Glutamatergic neuron (in vitro differentiated cells): ENCODE measurements at places on chromosomes 1 and 21. TPM values are rescaled to one million over a fixed set of nuclear protein-coding genes. Genes with fewer than 3 reads are reported as not detected.

DNA sequence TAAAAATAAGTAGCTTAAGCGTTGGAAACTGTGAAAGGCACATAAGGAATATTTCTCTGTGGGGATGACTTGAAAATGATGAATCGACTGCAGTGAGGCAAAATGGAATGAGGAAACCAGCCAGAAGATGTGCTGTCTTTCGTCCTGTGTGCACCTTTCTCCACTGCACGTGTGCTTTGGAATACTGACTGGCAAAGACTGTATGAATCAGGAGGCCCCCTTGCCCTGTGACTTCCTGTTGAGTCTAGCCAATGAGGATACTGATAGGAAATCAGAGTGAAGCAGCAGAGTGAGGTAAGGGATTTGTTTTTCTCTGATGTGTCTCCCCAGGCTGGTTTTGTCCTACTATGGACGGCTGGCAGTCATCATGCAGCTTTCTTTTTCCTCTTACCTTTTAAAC, 118.2 kb upstream of the ADGRL4 start:
- H3K27ac ChIP-seq, result no peak overlapping the region
- no peak overlapping the region for H3K4me3 ChIP-seq
- DNase-seq, result no peak
- no peaks in the 10 kb centered on the region for H3K27me3 ChIP-seq
- peaks cover 3% of the 10 kb centered on the region for H3K4me1 ChIP-seq

FCER1G gene
- 1.3 TPM for total RNA-seq

PLCH2 gene
- 61.4 TPM for total RNA-seq

GRCh38 chr1:225765982-225766674, 11.5 kb upstream of the SRP9 start:
- no peaks in the 10 kb centered on the region for H3K36me3 ChIP-seq
- no peak overlapping the region for H3K27ac ChIP-seq
- H3K4me3 ChIP-seq, result no peak overlapping the region
- DNase-seq, result no peak

BARHL2 gene
- total RNA-seq, result 0.27 TPM

DNA sequence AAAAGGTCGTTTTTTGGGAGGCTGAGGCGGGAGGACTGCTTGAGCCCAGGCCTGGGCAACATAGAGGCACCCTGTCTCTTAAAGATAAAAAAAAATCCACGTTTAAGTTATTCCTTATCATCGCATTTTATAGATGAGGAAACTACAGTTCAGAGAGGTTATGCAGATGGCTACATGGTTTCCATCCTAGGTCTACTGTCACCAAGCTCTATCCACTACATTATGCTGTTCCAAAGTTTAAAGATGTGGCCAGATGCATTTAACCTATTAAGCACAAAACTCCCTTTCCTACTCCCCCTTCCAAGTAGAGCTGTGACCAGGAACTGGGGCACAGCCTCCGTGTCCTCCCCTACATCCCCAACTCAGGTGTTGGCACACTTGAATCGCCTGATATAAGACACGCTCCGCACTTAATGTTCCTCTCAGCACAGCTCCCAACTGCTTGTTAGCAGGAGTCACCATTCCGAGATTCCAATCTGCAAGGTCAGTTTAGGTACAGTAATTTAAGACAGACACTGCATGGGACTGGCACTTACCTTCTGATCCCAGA, 1.3 kb downstream of the TAF5L start:
- peak overlapping the region; percentile 20 for H3K27ac ChIP-seq
- peaks cover 18% of the 10 kb centered on the region for H3K4me1 ChIP-seq
- peaks cover 2% of the 10 kb centered on the region for H3K27me3 ChIP-seq
- peak overlapping the region; percentile 97 for H3K4me3 ChIP-seq
- no peak for DNase-seq

NUP210L gene
- total RNA-seq, result 0.10 TPM

PFKFB2 gene
- 3.6 TPM for total RNA-seq

DNA sequence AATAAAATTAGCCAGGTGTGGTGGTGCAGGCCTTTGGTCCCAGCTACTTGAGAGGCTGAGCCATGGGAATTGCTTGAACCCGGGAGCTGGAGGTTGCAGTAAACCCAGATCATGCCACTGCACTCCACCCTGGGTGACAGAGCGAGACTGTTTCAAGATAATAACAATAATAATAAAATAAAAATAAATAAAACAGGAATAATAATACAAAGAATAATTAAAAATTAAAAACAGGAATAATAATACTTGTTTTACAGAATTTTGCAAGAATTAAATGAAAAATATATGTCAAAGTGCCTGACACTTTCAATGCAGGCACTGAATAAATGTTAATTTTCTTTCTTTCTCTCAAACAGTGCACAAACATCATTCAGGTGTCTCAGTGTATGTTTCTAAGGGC, 26.5 kb upstream of the CTH start:
- H3K4me1 ChIP-seq, result no peaks in the 10 kb centered on the region
- H3K36me3 ChIP-seq, result no peaks in the 10 kb centered on the region
- H3K27me3 ChIP-seq, result no peaks in the 10 kb centered on the region
- H3K4me3 ChIP-seq, result no peak overlapping the region

DNA sequence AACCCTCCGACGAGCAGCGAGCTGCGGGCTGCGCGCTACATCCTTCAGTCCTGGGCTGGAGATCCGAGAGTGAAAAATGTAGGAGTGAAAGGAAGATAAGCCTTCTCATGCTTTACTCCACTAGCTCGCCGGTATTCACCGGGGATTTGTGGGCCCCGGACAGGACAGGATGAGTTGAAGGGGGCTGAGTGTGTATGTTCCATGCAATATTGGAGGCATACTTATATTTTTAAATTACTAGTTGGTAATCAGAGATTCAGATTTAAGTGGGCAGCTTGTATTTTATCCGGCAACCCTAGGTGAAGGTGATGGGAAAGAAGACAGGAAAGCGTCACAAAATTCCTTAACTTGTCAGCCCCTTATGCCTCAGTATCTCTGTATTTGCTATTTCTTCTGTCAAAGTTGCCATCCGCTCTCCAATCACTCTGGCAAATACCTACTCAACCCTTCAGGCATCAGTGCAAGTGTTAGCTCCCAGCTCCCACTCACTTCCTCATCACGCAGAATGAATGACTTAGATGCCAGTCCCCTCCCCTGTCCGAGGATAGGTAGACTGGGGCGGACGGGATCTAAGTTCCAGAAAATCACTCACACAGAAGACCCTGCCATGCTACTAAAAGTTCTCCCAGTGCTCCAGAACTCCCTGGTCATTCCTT, 503 bp upstream of the PIGM start:
- peaks cover 8% of the 10 kb centered on the region for H3K4me1 ChIP-seq
- no peaks in the 10 kb centered on the region for H3K36me3 ChIP-seq
- DNase-seq, result no peak
- no peaks in the 10 kb centered on the region for H3K27me3 ChIP-seq
- H3K4me3 ChIP-seq, result peak overlapping the region; percentile 99

GRCh38 chr1:152020849-152021248, 16.0 kb downstream of the S100A11 start:
- no peak for DNase-seq
- no peaks in the 10 kb centered on the region for H3K36me3 ChIP-seq
- H3K4me1 ChIP-seq, result peaks cover 3% of the 10 kb centered on the region
- no peak overlapping the region for H3K27ac ChIP-seq
- no peak overlapping the region for H3K4me3 ChIP-seq
- peaks cover 4% of the 10 kb centered on the region for H3K27me3 ChIP-seq

DNA sequence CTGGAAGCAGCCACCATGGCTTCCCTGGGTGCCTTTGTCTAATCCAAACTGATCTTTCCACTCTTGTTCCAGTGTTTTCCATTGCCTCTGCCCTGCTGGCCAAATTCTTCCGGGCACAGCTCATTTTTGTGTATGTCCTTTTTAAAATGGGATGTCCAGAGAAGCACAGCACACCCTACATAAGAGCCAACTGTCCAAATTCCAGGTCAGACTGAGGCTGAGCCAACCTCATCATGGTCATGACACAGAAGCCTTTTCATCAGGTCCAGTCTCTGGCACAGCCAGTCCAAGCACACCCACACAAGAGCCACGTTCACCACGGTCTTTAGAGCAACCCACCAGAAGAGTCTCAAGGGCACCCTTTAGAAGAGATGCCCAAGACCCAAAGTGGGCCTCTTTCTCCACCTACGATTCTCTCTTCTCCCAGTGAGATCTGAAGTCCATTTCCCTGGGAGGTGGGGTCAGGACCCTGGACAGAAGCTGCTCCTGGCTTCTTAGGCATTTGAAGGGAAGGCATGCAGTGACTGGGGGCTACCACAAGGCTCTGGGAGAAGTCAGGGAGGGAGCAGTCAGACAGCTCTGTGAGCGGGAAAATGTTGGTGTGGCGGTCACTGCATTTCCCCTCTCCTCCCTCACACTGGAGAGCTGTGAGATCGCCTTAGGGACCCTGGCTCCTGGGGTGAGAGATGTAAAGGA, 53.2 kb downstream of the SYT2 start:
- DNase-seq, result no peak
- H3K4me1 ChIP-seq, result peaks cover 36% of the 10 kb centered on the region

DNA sequence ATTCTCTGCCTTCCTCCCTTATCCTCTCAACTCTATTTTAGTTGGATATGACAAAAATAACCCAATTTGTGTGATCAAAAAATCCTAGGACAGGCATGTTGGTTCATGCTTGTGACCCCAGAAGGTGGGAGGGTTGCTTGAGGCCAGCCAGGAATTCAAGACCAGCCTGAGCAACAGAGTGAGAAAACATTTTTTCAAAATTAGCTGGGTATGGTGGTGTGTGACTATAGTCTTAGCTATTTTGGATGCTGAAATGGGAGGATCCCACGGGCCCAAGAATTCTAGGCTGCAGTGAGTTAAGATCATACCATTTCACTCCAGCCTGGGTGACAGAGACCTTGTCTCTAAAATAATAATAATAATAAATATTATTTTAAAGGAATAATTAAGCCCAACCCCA, 1383.1 kb upstream of the ADGRL2 start:
- no peak for DNase-seq
- no peaks in the 10 kb centered on the region for H3K27me3 ChIP-seq
- H3K27ac ChIP-seq, result no peak overlapping the region
- no peaks in the 10 kb centered on the region for H3K36me3 ChIP-seq

- peaks cover 2% of the 10 kb centered on the region for H3K4me1 ChIP-seq
- no peak for DNase-seq
- no peaks in the 10 kb centered on the region for H3K36me3 ChIP-seq
- H3K4me3 ChIP-seq, result no peak overlapping the region
Observed at GRCh38 chr21:35023396-35024070, 25.6 kb downstream of the RUNX1 start.

GRCh38 chr1:198657550-198658064, 18.8 kb downstream of the PTPRC start:
- DNase-seq, result no peak
- no peaks in the 10 kb centered on the region for H3K4me1 ChIP-seq
- no peak overlapping the region for H3K4me3 ChIP-seq

DNA sequence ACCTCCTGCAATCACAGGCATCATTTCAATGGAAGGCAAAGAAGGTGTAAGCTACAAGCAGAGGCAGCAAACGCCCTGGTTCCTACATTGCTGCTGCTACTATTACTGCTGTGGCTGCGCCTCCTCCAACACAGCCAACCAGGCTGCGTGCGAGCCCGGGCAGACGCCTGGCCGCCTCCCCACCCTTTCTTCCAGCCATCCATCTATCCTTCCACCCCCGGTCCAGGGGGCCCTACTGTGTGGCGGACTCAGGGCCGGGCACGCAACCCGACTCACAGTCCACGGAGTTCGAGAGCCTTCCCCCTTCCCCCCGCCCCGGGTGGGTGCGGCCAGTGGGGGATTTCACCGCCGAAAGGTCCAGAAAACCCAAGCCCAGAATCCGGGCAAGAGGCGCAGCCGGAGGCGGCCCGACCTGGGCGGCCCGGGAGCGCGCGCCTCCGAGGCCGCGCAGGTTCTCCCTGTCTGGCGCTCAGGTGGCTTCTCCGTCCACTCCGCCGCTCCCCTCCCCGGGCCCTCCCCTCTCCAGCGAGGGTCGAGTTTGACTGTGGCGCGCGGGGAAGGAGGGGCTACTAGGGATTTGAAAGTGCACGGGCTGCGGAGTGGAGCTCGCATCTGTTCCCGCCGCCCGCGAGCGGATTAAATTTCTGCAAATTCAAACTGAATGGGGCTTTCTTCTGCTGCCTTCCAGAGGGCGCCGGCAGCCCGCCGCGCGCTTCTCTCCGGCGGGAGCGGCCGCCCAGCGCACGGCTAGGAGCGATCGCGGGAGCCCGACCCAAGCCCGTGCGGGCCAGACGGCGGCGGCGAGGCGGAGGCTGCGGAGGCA, at the start of gene HUNK:
Gene HUNK (plus strand): TSS at position 569 of the 823 bp plus-strand sequence. CDS start 655 bp downstream, outside the sequence.
- DNase-seq, result peak; percentile 77
- H3K36me3 ChIP-seq, result no peaks in the 10 kb centered on the region
- peaks cover 18% of the 10 kb centered on the region for H3K27me3 ChIP-seq
- peak within 1 kb of the TSS; percentile 94 for H3K27ac ChIP-seq
- peak within 1 kb of the TSS; percentile 94 for H3K4me3 ChIP-seq

CELA3B gene
- not detected for total RNA-seq

TAL1 gene
- 2.1 TPM for total RNA-seq

GRCh38 chr1:11129649-11130390, 30.2 kb upstream of the EXOSC10 start:
- no peak overlapping the region for H3K27ac ChIP-seq
- H3K4me3 ChIP-seq, result no peak overlapping the region
- H3K27me3 ChIP-seq, result no peaks in the 10 kb centered on the region
- DNase-seq, result no peak
- H3K4me1 ChIP-seq, result peaks cover 7% of the 10 kb centered on the region

DNA sequence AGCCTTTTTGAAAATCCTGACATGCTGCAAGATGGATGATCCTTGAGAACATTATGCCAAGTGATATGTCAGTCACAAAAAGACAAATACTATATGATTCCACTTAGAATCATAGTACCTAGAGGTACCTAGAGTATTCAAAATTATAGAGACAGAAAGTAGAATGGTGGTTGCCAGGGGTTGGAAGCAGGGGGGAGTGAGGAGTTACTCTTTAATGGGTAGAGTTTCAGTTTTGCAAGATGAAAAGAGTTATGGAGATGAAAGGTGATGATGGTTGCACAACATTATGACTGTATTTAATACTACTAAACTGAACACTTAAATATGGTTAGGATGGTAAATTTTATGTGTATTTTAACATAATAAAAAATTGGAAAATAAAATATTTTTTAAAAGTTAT, 37.9 kb upstream of the PODN start:
- no peaks in the 10 kb centered on the region for H3K4me1 ChIP-seq
- H3K27me3 ChIP-seq, result no peaks in the 10 kb centered on the region
- H3K4me3 ChIP-seq, result no peak overlapping the region
- no peak overlapping the region for H3K27ac ChIP-seq

GRCh38 chr1:232591344-232591743, 38.6 kb downstream of the SIPA1L2 start:
- no peaks in the 10 kb centered on the region for H3K36me3 ChIP-seq
- peaks cover 5% of the 10 kb centered on the region for H3K27me3 ChIP-seq
- peak; percentile 32 for DNase-seq
- peaks cover 66% of the 10 kb centered on the region for H3K4me1 ChIP-seq

TTC34 gene
- 0.74 TPM for total RNA-seq

DNA sequence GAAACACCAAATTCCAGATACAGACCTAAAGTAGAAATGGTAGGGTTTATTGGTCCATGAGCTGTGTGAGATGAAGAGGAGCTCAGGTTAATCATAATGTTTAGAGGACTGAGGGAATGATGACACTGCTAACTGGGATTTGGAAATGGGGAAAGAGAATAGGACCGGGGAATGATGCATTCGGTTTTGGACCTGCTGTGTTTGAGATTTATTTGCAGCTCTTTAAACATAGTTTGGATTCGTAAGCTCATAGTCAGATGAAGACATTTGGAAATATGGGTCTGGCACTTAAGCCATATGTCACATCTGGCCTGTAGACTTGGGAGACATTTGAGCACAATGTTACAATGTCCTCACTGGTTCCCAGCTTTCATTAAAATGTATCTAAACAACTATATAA, 127.9 kb upstream of the DUSP10 start:
- no peaks in the 10 kb centered on the region for H3K4me1 ChIP-seq
- H3K4me3 ChIP-seq, result no peak overlapping the region
- H3K27me3 ChIP-seq, result peaks cover 2% of the 10 kb centered on the region
